NCI-H774 (cell line): ENCODE measurements at places on chromosomes 12 and 14.

GRCh38 chr14:59395672-59396071 is 69.5 kb downstream of the GPR135 start:
- no peak for DNase-seq

DNA sequence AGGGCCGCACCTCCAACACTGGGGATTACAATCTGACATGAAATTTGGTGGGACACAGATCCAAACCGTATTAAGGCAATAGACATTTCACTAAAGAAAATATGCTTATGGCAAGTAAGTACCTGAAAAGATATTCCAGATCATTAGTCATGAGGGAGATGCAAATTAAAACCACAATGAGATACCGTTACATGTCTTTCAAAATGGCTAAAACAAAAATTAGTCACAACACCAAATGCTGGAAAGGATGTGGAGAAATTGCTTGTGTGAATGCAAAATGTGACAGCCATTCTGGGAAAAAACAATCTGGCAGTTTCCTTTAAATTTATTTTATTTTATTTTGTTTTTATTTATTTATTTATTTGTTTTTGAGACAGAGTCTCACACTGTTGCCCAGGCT is 82.3 kb upstream of the PTGDR start:
- no peak for DNase-seq

DNA sequence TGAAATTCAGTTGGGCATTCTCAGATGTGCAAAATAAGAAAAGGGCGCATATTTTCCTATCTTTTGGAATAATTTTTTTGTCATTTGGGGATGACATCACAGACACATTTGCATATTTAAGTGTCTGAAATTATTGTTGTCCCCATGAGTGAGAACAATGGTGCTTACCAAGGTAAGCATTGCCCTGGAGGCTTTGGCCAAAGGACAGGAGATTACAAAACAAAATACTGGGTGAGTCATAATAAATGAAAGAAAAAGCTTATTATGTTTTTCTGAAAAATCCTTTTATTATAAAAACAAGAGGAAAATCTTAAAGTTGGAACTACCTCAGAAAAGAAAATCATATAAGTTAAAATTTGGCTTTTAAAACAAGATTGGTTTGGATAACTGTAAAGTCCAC is 254.9 kb downstream of the BTG1 start:
- no peak for DNase-seq

DNA sequence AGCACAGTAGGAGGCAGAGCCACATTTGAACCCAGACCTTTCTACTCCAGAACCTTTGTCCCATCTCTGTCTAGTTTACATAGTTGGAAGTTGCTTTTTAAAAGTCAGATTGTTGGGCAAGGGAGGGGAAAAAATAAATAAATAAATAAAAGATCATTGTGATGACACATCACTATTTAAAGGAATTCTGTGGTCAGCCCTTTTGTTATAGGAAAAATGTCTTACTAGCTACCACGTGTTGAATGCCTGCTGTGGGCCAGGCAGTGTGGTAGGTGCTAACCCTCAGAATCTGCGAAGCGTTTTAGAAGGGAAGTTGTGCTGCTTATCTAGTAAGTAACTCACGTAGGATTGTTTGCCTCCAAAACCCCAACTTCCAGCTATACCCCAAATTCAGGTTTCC is 62.3 kb downstream of the BHLHE41 start:
- DNase-seq, result no peak

DNA sequence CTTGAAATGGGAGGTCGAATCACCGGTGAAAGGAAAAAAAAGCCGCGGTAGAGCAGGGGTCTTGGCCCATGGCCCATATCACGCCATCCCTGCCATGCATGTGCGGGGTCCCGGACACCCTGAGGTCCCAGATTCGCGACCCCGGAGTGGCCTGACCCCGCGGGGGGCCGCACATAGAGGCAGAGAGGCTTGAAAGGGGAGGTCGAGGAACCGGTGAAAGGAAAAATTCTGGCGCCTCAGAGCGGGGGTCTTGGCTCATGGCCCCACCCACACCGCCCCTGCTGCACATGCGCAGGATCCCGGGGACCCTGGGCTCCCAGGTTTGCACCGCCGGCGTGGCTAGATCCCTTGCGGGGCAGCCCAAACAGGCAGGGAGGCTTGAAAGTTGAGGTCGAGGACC is 319.8 kb downstream of the ALG10 start:
- DNase-seq, result no peak

- DNase-seq, result no peak
These were observed 3.0 kb upstream of the METTL17 start for GRCh38 chr14:20986811-20987210.
